ENCODE measurements at places on chromosomes 5 and 9. TPM values are rescaled to one million over a fixed set of nuclear protein-coding genes. Genes with fewer than 3 reads are reported as not detected.

SPINK4 gene
- not detected for total RNA-seq

PCDHGB1 gene
- total RNA-seq, result 7.8 TPM

TMEM174 gene
- not detected for total RNA-seq

CCL28 gene
- total RNA-seq, result 10.4 TPM

ABLIM3 gene
- total RNA-seq, result 67.6 TPM

SLCO6A1 gene
- total RNA-seq, result not detected

SLC22A4 gene
- total RNA-seq, result 5.7 TPM

C9orf50 gene
- 2.2 TPM for total RNA-seq

NR5A1 gene
- not detected for total RNA-seq

SH3RF2 gene
- 3.0 TPM for total RNA-seq

PTPDC1 gene
- 50.2 TPM for total RNA-seq

TRIM36 gene
- 3.7 TPM for total RNA-seq

B4GALT1 gene
- total RNA-seq, result 85.3 TPM

PCDHB12 gene
- 6.6 TPM for total RNA-seq

THBS4 gene
- 111 TPM for total RNA-seq

TAF11L10 gene
- total RNA-seq, result not detected

HCN1 gene
- total RNA-seq, result 37.3 TPM

OR13C2 gene
- total RNA-seq, result not detected

PLK2 gene
- total RNA-seq, result 145 TPM

TMEM215 gene
- 9.7 TPM for total RNA-seq

FAM169A gene
- 11.4 TPM for total RNA-seq

BAAT gene
- not detected for total RNA-seq

CKMT2 gene
- total RNA-seq, result 5.9 TPM

RANBP17 gene
- total RNA-seq, result 14.8 TPM

MCIDAS gene
- total RNA-seq, result not detected

MAP3K1 gene
- total RNA-seq, result 28.4 TPM

CCL27 gene
- total RNA-seq, result not detected

DNAJB5 gene
- 10.6 TPM for total RNA-seq

TMOD1 gene
- 25.3 TPM for total RNA-seq

CNOT8 gene
- 45.3 TPM for total RNA-seq

SPINK13 gene
- total RNA-seq, result not detected

PDCD1LG2 gene
- total RNA-seq, result 3.0 TPM
